HT1080 (cell line): ENCODE measurements at places on chromosomes 12 and 14. TPM values are rescaled to one million over a fixed set of nuclear protein-coding genes. Genes with fewer than 3 reads are reported as not detected.
A peak's percentile ranks its signal among the peaks of the same experiment; 100 is the strongest.

- DNase-seq = no peak
These were observed 274.4 kb upstream of the USP15 start for GRCh38 chr12:61985830-61986229.

DNA sequence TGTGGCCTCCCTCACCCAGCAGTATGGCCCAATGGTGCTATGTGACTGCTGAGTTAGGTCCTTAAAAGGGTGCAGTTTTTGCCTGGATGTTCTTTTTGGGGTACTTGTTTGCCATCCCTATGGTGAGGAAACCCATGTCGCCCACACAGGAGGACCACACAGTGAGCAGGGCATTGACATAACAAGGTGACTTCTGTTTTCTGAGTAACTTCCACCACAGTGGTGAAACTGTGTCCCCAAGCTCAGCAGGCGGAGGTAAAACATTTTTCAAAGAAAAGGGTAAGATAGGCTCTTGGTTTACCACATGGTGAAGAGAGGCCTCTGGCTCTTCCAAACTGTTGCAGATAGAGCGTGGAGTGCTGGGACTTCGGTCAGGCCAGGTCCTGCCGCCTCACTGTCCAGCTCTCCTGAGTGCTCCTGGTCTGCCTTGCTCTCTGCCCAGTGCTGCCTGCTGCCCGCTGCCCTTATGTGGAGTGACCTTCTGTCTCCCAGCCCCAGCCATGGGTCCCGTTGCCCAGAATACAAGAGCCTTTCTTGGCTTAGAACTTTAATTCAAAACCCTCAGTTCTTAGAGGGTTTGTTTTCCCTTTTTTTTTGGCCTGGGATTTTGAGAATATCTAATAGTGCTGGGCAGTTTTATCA, 54.0 kb downstream of the TRAF3 start:
- DNase-seq = no peak

DNA sequence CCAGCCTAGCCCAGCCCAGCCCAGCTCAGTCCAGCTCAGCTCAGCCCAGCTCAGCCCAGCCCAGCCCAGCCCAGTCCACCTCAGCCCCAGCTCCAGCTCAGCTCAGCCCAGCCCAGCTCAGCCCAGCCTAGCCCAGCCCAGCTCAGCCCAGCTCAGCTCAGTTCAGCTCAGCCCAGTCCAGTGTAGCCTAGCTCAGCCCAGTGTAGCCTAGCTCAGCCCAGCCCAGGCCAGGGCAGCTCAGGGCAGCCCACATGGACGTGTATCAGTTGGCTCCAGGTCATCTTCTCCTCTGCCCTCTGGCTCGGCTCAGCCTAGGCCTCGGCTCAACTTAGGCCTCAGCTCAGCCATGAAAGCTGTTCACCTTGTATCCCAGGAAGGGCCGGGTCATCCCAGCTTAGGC, 64.7 kb downstream of the TMEM121 start:
- no peak for DNase-seq

GRCh38 chr14:96811265-96811664, 14.1 kb downstream of the VRK1 start:
- peak; percentile 55 for DNase-seq

- DNase-seq = peak; percentile 63
These were observed 73.3 kb upstream of the PLXNC1 start for GRCh38 chr12:94074980-94075629.

- no peak for DNase-seq
These were observed 481.4 kb downstream of the TRHDE start for GRCh38 chr12:72753571-72753970.

DNA sequence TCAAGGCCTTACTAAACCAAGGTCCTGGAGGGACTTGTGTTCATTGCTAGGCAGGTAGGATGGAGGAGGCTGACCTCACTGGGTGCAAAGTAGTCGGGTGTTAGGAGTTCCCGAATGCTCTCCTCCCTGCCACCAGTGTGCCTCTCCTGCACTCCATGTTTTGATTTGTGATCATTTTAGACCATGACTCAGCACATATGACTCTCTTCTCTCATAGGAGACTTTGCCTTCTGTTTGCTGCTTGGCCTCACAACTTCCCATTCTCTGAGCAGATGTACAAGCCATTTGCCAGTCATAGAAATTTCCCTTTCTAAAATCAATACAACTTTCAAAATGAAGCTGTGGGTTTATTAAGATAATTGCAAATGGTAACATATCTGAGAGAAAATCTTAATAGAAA, 46.6 kb upstream of the LRIG3 start:
- DNase-seq = no peak

- DNase-seq = peak; percentile 90
These were observed 6.7 kb downstream of the IFFO1 start for GRCh38 chr12:6548966-6549683.

- peak; percentile 26 for DNase-seq
These were observed 2.8 kb downstream of the LRRC74A start for GRCh38 chr14:76829013-76829365.

- no peak for DNase-seq
These were observed 146.2 kb downstream of the SLC6A15 start for GRCh38 chr12:84766375-84766774.

DNA sequence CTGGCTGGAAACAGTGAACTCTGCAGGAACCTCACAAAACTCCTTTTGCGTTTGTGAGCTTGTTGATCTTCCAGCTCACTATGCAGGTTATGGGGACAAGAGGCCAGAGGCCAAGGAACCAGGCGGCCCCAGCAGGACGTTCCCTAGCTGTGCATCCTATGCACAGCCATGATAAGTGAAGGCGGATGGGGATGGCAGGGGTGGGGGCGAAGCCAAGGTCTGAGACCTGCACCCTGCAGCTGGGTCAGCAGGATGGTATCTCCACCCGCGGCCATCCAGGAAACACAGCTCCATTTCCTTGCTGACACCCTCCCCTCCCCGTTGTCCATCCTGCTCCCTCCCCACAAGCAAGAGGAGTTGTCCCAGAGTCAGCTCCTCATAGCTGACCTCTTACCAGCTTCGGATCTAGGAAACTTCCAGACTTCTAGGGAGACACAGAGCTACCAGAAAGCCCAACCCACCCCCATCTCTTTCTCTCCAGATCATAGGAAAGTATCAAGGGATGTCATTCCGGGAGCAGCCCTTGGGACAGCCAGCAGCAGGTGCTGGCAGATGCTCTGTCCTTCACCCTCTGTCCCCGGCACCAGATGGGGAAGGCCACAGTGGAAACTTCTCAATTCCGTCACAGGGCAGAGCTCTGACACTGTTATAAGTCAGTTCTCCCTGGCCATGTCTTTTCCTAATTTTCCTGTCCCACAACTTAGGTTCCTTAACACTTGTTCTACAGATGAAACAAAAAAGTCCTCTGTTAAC, 9.4 kb downstream of the ZBTB39 start:
- no peak for DNase-seq

DNA sequence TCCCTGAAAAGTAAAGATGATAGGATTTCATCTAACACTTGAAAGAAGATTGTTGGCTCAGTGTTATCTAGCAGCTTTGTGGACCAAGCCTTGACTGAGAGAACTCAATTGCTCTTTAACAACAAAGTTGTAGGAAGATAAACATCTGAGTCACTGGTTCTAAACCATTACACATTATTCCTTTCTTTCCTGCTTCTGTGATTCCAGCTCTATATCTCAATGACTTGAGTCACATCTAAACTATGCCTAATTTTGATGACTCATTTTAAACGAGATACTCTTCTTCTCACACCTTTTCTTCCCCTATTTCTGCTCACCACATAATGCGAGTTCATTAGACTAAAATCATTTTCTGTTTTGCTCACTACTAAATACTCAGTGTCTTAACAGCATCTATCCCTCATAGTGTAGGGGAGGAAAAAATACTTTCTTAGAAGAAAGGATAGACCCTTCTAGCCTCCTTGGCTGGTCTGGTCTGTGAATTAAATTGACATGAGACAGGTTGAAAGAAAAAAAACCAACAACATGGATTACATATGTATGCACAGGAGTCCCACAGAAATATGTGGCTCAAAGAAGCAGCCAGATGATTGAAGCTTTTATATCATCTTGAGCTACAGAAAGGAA, 201.4 kb downstream of the C12orf50 start:
- peak; percentile 84 for DNase-seq

DNA sequence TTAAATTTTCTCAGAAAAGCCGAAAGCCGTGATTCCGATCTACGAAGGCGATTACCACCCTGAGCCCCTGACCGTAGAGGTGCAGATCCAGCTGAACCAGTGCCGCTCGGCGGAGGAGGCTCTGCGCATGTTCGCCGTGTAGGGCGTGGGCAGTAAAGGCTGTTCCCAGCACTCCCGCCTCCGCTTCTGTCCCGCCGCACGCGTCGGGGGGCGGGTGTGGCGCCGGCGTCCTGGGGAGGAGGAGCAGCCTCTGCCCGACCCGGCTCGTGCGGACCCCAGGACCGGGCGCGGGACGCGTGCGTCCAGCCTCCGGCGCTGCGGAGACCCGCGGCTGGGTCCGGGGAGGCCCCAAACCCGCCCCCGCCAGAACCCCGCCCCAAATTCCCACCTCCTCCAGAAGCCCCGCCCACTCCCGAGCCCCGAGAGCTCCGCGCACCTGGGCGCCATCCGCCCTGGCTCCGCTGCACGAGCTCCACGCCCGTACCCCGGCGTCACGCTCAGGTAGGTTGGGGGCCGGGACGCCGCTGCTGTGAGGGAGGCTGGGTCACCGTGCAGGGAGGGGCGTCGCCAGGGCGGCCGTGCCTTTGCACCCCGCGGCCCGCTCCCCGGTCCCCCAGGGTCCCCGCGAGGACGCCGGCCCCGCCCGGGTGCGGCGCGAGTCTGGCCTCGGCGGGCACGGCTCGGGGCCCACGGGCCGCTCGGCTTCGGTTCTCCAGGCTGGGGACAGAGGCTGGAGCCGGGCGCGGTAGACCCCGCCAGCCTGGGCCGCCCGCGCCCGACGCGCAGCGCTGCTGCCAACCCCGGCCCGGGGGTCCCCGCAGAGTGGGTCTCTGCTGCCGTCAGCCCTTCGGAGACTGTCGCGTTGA, at the start of gene B3GNT4:
Gene B3GNT4, plus strand, starts transcription at position 409 of the 866 bp plus-strand sequence. CDS start 910 bp downstream, outside the sequence.
- DNase-seq = peak; percentile 56

DNA sequence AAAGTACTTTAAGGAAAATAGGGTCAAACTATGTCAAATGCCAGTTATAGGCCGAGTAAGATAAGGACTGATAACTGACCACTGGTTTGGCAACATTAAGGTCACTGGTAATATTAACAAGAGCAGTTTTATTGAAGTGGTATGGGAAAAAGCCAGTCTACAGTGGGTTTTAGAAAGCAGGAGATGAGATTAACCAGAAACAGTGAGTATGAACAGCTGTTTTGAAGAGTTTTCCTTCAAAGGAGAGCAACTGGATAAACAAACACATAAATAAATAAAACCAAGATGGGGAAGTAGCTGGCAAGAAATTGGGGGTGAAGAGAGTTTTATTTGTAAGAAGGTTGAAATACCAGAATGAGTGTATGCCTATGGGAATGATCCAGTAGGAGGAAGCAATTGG, 30.3 kb downstream of the KITLG start:
- no peak for DNase-seq

DNA sequence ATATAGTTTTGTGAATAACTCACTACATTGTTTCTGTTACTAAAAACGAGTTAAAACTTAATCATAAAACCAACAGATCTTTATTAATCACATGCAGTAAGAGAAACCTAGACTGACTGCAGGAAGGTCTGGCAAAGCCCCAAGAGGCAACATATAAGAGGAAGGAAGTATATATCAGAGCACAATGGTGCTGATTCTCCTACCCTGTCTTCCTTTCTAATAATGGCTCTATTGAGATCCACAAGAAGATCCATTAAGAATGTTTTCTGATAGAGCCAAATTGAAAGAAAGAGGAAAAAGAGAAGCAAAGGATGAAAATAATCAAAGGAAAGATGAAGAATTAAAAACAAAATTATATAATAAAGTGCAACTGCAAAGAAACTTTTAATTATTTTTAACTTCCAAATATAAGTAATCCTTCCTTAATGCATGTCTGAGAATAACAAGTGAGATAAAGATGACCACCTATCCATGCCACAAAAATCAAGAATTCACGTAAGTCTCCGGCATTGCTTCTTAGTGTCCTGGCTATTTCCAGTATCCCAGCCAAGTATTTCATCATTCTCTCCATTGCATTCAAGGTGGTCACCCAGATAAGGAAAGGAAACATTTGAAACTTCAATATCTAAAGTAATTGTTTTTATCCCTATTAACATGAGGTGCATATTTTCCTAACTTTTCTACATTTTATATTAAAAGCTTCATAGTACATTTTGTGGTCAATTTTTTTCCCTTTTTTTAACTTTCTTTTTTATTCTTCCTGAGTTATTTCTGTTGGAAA, 62.2 kb downstream of the SOX5 start:
- no peak for DNase-seq

DNA sequence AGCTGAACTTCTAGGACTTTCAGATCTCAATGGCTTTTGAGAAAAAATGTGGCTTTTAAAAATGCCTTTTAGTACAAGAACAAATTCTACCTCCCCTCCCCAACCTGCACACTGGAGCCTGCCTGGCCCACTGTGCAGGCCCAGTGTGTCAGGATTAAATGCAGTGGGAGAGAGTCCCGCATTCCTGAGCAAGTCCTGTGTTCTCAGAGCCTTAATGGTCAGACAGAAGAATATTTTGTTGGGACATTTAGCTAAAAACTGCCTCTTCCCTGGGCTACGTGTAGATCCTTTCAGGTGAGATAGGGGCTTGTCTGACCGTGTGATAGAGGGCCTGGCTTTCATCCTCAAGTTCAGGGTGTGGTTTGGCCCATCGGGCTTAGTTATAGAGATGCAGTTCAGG, 63.1 kb upstream of the ESRRB start:
- DNase-seq = no peak

DNA sequence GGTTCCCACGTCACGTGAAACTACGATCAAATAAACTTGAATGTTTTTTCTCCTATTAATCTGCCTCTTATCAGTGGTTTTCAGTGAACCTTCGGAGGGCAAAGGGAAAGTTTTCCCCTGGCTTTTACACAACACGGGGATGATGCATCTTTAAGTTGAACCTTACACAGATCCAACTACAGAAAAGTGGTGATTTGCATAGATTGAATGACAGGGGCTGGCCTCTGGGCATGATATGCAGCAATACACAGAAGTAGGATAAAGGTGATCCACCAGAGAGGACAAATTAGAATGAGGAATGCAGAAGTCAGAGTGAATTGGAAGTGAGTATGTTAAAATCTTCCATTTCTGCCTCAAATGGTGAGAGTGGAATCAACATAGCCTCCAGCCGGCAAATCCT, 11.6 kb downstream of the GSG1 start:
- DNase-seq = no peak

DNA sequence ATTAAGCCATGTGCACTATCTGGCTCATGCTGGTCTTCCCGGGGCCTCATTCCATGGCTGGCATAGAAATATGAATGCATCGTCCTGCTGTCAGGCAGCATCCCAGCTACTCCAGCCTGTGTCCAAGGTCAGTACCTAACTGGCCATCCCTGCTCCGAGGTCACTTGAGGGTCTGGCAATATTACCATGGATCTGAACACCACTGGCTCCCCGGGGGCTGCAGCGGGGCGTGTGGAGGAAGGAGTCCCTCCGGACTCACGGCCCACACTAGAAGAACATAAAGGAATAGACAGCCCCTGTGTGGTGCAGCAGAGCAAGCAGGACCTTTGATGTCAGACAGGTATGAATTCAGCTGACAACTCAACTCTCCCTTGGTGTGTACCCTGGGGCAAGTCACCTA, 19.2 kb downstream of the ESRRB start:
- DNase-seq = no peak

Gene RBP5
- total RNA-seq = not detected in 2 replicates

Gene SLC6A15
- 24.5 and 26.6 TPM in 2 replicates for total RNA-seq

Gene TMEM179
- total RNA-seq = 0.34 TPM in 1 of 2 replicates, not detected in the other

Gene ERP27
- 0.03 TPM in 1 of 2 replicates, not detected in the other for total RNA-seq

Gene STYX
- total RNA-seq = 6.8 and 9.7 TPM in 2 replicates

Gene TSHR
- not detected in 2 replicates for total RNA-seq

Gene PSMB11
- 0.10 TPM in 1 of 2 replicates, not detected in the other for total RNA-seq

Gene AMN
- total RNA-seq = not detected in 2 replicates

Gene ASCL1
- total RNA-seq = not detected in 2 replicates

Gene SLC7A7
- total RNA-seq = 1.1 and 2.0 TPM in 2 replicates
